LHCN-M2 (cell line): ENCODE measurements at places on chromosomes 5 and 9. TPM values are rescaled to one million over a fixed set of nuclear protein-coding genes. Genes with fewer than 3 reads are reported as not detected.

DNA sequence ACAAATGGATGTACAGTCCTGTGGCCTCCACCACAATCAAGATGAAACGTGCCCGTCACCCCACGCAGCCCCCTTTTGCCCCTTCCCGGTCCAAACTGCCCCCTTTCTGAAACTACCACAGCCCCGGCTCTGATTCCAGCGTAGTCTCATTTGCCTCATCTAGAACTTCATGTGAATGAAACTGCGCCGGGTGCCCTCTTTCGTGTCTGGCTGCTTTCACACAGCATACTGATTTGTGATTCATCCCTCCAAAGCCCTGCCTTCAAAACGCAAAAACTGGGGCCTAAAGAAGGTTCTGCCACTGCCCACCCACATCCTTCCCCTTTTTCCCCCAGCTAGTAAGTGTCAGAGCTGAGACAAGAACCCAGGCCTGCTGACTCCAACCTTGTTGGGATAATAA is 31.5 kb upstream of the NCS1 start:
- no peak for DNase-seq

- no peak for DNase-seq
These were observed 277.4 kb upstream of the MSX2 start for GRCh38 chr5:174446988-174447387.

GRCh38 chr5:126234563-126235195 is 188.5 kb upstream of the GRAMD2B start:
- peak; percentile 53 for DNase-seq

DNA sequence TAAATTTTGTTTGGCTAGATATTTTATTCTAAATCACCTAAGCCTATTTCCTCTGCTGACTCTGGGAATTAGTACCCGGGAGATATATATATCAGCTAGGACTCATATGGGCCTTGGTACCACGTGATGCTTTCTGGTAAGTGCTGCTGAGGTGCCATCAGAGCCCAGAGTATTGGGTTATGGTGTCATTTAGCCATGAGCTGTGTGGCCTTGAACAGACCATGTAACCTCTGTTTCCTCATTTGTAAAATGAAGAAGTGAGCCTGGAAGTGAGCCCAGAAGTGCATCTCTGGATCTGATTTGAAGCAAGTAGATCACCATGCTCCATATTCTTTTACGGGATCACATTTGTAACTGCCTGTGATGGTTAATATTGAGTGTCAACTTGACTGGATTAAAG is 126.1 kb downstream of the GPBP1 start:
- no peak for DNase-seq

- DNase-seq, result no peak
These were observed 605.9 kb upstream of the DAB2 start for GRCh38 chr5:40030661-40031060.

GABRA1 gene
- not detected in 2 replicates for total RNA-seq

CCDC180 gene
- total RNA-seq, result not detected in 2 replicates

DNA sequence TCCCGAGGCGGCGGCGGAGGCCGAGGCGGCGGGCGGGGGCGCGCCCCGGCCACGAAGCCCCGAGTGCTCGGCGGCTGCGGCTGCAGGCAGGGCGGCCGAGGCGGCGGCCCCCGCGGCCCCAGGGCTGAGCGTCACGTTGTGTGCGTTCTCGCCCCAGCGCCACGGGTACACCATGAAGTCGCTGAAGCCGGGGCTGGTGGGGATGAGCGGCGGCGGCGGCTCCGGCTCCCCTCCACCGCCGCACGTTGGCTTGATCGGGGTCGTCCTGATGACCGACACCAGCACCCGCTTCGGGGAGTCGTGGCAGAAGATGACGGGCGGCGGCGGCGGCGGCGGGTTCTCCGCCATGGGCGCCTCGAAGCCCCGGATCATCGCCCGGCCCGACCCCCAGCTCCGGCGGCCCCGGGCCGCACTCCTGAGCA is 498 bp downstream of the ZNF367 start:
- no peak for DNase-seq

- no peak for DNase-seq
These were observed 126.0 kb downstream of the STK32A start for GRCh38 chr5:147360816-147361215.

GRCh38 chr9:14341437-14342122 is 27.6 kb upstream of the NFIB start:
- DNase-seq, result no peak

- no peak for DNase-seq
These were observed 134.2 kb upstream of the RASGRF2 start for GRCh38 chr5:80825786-80826460.

GRCh38 chr5:5006548-5006947 is 133.6 kb upstream of the ADAMTS16 start:
- no peak for DNase-seq

PDZD2 gene
- total RNA-seq, result not detected in 2 replicates

CDH10 gene
- total RNA-seq, result not detected in 2 replicates

DNA sequence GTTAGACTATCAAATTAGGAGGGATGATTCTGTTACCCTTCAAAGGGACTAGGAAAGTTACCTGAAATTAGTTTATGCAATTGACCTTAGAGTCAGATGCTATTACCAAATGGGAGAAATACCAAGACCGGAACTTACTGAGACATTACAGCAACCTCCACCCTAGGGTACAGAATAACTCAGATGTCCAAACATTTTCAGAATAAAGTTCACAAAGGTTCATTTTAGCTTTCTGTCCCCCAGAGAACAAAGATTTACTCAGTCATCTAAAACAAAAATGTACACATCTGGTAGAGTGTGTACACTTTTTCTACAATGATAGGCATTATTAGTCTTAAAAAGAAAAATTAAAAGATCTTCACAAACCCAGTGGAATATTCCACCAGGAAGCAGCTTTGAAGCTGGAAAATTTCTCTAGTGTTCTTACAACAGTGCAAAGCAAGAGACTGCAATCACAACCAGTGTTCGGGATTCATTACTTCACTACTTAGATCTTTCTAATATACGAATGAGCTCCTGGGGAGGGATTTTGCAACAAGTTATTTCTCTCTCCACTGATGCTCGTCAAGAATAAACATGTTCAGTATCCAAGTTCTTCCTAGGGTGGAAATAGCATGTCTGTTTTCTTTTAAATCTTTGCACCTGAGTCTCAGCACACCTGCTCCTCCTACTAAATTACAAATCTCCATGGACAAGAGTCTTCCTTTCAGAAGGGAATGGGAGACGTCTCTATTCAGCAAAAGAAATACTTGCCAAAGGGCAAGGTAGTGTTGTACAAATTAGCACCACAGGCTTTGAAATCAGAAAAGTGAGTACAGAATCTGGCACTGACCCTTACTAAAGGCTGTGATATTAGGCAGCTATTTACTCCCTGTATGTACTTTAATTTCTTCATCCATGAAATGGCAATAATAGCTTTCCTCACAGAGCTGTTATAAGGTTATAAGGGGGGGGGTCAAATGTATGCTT is 8.8 kb downstream of the ETF1 start:
- DNase-seq, result no peak

PLAC8L1 gene
- not detected in 2 replicates for total RNA-seq

GAS1 gene
- 159 TPM in 2 replicates for total RNA-seq

DNA sequence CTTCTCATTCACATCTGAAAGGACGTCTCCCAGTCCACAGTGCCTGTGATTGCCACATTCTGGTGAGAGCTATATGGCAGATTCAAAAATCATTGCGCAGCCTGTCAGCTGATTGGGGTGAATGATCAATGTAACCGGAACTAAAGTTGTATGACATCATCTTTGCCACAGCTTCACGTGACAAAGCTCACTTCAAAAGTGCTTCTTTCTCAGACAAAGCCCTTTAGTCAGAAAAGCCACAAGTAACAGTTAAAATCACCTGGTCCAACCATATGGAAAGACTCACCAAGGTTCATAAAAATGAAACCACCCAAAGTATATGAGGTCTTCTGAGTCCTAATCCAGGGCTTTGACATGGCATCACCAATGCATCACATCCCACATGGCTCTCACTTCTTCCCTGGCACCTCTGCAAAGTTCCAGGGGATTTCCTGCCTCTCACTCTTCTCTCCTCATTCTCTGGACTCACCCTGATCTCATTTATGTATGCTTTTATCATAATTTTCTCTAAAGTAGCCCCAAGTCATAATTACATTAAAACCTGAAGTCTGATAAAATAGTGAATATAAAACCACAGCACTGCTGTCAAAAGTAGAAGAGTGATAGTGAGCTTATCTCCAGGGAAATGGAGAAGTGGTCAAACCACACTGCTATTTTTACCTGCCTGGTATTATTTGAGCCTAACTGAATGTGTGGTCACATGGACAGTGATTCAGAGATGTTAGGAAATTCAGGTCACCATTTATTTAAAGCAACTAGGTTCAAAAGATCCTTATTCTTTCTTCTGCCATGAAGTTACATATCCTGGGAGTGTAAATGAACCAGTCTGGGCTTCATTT is 193.1 kb upstream of the PTGER4 start:
- DNase-seq, result peak; percentile 60

INSYN2B gene
- total RNA-seq, result 7.4 and 8.3 TPM in 2 replicates
